Immature natural killer cell (primary cell): ENCODE measurements at places on chromosomes 6 and 20. TPM values are rescaled to one million over a fixed set of nuclear protein-coding genes. Genes with fewer than 3 reads are reported as not detected.

DNA sequence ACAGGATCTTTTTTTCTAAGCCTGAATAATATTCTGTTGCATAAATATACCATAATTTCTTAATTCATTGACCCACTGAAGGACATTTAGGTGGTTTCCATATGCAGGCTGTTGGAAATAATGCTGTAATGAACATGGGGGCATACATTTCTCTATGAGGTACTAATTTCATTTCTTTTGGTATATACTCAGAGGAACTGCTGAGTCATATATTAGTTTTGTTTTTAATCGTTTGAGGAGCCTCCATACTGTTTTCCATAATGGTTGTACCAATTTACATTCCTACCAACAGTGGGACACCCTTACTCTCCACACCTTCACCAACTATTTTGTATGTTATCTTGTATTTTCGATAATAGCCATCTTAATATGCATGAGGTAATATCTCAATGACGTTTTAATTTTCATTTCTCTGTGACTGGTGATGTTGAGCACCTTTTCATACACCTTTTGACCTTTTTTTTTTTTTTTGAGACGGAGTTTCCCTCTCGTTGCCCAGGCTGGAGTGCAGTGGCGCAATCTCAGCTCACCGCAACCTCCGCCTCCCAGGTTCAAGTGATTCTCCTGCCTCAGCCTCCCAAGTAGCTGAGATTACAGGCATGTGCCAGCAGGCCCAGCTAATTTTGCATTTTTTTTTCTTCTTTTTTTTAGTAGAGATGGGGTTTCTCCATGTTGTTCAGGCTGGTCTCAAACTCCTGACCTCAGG is 187.4 kb downstream of the RNGTT start:
- DNase-seq: no peak

- no peak for DNase-seq
Observed at GRCh38 chr6:125346201-125346925, 44.6 kb upstream of the HDDC2 start.

Gene TRIM40
- polyA plus RNA-seq: not detected

DNA sequence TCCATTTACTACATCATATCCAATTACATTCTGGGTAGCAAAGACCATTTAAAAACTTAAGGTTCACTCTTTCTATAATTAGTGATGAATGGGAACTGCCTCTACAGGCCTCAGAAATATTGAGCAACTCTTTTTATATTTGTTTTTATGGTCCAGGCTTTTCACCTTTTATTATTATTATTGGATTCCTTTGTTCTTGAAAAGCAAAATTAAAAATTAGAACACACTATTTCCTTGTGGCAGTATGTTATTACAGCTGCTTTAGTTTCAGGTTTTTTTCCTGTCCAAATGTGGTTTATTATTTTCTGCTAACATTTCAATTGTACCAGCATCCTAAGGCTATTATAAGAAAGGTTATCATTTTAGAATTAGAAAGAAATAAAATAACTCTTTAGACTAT is 150.1 kb downstream of the FARS2 start:
- DNase-seq: no peak

DNA sequence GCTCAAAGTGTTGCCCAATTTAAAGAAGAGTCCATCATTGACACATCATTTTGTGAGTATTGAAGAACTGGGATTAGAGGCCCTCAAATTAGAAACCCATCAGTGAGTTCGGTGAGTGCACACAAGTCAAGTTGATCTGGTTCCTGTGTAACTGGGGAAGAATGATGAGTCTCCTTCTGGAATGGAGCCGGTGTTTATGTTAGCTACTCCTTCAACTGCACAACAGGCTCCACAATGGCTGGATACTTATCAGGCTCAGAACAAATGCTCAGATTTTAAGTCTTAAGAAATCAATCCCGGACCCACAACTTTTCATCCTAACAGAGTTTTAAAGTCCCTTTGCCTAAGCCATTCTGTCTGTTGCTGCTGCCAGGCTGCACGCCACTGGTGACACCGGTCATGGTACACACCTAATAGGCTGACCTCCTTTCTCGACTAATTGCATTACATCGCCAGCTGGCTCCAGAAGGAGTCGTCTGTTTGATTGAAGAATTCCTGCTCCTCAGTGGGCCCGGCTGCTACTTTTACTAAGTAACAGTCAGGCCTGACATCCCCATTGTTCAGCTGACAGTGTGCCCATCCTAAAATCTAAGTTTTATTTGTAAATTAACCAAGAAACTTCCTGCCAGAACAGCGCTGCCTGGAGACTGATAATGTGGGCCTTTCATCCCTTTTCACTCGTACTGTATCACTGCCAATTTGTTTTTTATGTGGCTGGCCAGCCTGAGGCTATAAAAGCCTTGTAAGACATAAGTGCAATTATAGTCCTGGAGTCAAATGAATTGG is 130.4 kb downstream of the INSM1 start:
- no peak for DNase-seq

Gene KCNS1
- not detected for polyA plus RNA-seq
